ENCODE measurements at places on chromosomes 11 and 22.

DNA sequence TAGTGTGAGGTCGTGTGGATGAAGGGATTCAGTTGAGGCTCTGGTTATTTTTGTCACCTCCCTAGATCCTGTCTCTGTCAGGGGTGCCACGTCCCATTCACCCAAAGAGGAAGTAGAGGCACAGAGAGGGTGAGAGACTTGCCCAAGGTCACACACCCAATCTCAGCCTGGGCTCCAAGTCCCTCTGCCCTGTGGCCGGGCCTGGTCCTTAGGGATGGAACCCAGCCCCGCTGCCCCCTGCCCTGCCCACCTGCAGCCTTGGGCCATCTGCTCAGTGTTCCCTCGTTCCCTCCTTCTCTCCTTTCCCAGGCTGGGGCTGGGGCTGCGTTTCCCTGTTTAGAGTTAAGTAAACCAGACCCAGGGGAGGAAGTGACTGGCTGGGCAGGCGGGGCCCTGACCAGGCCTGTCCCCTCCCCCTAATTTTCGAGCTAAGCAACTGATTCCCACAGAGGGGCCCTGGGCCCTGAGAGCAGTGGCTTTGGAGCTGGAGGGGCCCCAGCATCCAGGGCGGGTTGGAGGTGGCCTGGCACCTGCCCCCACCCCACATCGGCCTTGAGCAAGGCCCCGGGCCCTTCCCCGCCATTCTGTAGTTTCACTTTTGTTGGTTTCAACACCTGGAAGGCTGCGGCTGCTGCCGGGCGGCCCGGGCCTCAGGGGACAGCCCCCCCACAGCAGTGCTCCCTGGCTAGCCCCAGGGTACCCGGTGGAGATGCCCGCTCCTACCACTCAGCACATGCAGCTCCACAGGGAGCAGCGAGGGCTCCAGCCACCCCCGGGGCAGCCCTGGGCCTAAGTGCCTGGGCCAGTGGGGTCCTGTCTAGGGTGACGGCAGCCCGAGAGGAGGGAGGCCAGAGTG, 1.5 kb downstream of the TCIRG1 start:
- DNase-seq: peak; percentile 77

DNA sequence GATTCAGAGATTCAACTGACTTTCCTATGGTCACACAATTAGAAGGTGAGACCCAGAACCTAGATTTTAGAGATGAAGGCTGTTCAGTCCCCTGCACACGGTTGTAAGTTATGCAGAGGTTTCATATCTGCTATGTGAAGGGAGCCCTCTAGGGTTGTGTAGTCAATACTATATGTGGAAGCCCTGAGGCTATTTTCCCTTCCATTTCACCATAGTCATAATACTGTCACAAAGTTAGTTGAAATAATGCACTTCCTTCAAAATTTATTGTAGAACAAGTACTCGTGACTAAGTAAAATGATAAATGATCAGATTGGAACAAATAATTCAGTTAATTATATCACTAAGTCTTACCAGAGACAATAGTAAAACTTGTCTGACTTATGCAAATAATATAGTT, 48.8 kb downstream of the ENDOD1 start:
- DNase-seq: peak; percentile 68

GRCh38 chr11:42762348-42762747, 549.4 kb upstream of the API5 start:
- DNase-seq: no peak

- no peak for DNase-seq
Observed at GRCh38 chr11:73465871-73466270, 89.7 kb downstream of the RELT start.
